ENCODE measurements at places on chromosomes 2 and 18. TPM values are rescaled to one million over a fixed set of nuclear protein-coding genes. Genes with fewer than 3 reads are reported as not detected.

DNA sequence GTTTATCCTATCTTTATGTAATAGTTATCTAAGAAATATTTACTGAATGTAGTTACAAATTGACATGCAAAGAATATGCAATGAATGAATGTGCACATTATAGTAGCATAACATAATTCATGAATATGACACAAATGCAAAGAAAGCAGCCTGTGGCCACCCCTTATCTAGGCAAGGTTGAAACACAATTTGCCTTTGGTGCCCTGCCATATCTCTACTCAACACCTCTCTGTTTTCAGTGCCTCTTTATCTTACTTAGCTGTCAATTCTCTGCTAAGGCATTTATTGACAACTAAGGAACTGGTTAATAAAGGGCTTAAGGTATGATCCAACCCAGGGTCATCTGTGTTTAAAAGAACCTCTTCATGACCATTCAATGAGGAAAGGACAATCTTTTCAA, 18.9 kb downstream of the REV1 start:
- H3K27me3 ChIP-seq: no peaks in the 10 kb centered on the region
- H3K4me1 ChIP-seq: peaks cover 16% of the 10 kb centered on the region
- H3K27ac ChIP-seq: no peak overlapping the region
- H3K36me3 ChIP-seq: peaks cover 6% of the 10 kb centered on the region
- DNase-seq: no peak

- H3K4me3 ChIP-seq: no peak overlapping the region
- H3K4me1 ChIP-seq: peaks cover 22% of the 10 kb centered on the region
- peaks cover 23% of the 10 kb centered on the region for H3K36me3 ChIP-seq
- H3K27me3 ChIP-seq: no peaks in the 10 kb centered on the region
- DNase-seq: no peak
These were observed 120.8 kb upstream of the ODC1 start for GRCh38 chr2:10568736-10569432.

GRCh38 chr2:225438248-225438647, 38.7 kb downstream of the NYAP2 start:
- H3K27ac ChIP-seq: no peak overlapping the region
- no peaks in the 10 kb centered on the region for H3K36me3 ChIP-seq
- no peaks in the 10 kb centered on the region for H3K4me1 ChIP-seq
- H3K27me3 ChIP-seq: peaks cover 3% of the 10 kb centered on the region

Gene FKBP1B
- 0.47 TPM for total RNA-seq

Gene PCGF1
- 41.9 TPM for total RNA-seq

Gene C2orf80
- total RNA-seq: not detected

Measured in activated T-helper 1 cell treated with anti-CD3 and anti-CD28 coated beads, Interleukin-12 subunit alpha, Interleukin-12 subunit beta, Interleukin-2, Interleukin-4 antibody, amounts not matched to agents 30 ng/mL and 10 ng/mL and 1 ng/mL, durations not matched to agents 14 hours and 24 hours and 36 hours (primary cell).